ENCODE measurements at places on chromosomes 7 and 10.

- DNase-seq, result no peak
These were observed 28.6 kb upstream of the KCNK18 start for GRCh38 chr10:117168729-117169128.

DNA sequence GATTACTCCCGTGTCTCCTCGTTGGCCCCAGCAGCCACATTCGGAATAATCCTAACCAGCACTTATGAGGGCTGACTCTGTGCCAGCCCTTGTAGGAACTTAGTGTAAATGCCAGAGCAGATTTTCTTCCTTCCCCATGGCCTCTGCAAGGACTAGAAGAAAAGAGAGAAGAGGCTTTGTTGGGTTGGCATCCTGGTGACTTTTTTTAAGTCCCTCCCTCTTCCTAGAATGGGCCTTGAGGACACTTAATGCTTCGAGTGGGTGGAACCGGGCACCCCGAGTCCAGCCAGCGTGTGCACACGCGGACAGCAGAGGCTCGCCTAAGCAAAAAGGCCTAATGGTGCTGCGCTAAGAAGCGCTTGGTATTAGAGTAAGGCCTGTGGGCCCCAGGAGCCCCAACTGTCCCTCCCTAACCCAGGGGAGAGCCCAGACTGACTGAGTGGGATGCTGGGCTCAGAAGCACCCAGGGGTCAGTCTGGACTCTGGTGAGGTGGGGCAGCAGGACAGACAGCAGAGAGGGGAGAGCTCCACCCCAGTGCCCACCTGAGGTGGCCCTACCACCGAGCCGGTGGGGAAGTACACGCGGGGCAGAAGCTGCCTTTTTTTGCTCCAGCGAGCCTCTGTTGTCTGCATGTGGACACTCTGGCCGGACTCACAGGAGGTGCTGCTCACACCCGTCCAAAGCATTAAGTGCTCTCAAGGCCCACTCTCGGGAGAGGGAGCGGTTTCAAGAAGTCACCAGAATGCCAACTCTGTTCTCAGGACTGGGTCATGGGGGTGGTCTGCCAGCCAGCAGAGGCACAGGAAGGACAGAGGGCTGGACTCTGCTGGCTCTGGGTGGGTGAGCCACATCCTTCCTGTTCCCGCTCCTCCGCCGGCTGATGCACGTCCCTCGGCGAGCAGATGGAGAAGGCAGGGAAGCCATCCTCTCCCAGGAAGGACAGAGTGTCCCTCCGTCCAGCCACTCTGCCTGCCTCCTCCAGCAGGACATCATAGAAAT lies 12.5 kb downstream of the ITPRIP start:
- DNase-seq, result no peak

- DNase-seq, result no peak
These were observed 12.0 kb upstream of the BTBD16 start for GRCh38 chr10:122259075-122259466.

- DNase-seq, result no peak
These were observed 334.9 kb upstream of the KMT2E start for GRCh38 chr7:104679085-104679484.

GRCh38 chr7:139596626-139597025 lies 73.1 kb downstream of the CLEC2L start:
- no peak for DNase-seq

DNA sequence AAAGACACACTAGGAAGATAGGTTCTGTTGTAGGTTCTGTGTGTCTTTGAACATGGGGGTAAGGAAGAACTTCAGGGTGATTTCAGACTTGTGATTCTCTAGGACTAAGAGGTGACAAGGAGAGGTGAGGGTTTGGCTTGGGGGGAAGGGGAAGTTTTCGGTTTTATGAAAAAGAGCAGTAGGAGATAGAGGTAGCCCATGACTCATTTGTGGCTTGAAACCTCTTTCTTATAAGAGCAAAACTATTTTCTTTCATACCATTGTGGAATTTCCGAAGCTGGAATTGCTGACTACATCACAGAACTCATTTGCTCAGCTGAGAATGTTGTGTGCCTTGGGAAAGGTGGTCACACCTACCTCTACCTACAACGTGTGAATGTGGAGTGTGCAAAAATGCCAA lies 39.6 kb upstream of the IKZF1 start:
- DNase-seq, result no peak

- peak; percentile 12 for DNase-seq
These were observed 452 bp upstream of the RPP30 start for GRCh38 chr10:90871279-90871765.

GRCh38 chr7:26192485-26193087 lies 8.0 kb downstream of the HNRNPA2B1 start:
- no peak for DNase-seq

DNA sequence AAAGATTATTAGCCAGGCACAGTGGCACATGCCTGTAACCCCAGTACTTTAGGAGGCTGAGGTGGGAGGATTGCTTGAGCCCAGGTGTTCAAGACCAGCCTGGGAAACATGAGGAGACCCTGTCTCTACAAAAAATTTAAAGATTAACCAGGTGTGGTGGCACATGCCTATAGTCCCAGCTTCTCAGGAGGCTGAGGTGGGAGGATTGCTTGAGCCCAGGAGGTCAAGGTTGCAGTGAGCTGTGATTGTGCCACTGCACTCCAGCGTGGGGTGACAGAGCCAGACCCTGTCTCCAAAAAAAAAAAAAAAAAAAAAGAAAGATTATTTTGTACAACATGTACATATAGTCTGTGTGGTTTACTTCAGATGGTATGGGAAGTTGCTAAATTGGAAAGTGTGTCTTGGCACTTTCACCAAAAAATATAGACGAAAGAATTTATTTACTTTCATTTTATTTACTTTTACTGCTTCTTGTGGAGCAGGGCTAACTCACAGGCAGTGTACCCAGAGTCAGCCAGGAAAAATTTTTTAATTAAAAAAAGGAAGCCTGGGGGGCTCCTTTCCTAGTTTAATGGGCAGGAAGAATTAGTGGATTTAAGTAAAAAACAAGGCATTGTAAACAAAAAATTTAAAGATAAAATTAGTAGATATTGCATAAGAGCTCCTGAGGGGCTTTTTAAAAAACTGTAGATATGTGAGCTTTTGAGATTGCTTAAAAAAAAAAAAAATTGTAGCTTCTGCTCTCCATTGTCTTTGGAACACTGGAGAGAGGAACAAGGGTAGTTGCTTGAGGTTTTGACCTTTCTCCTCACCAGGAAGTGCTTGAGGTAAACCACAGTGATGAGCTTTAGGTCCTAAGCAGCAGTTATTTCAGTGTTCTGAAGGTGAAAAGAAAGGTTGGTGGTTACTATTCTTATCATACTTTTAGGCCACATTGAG lies 44.6 kb upstream of the VDAC2 start:
- DNase-seq, result no peak

- DNase-seq, result no peak
These were observed 14.0 kb upstream of the SLC18A2 start for GRCh38 chr10:117226813-117227451.

GRCh38 chr7:24472093-24472492 lies 101.2 kb upstream of the PALS2 start:
- no peak for DNase-seq

- DNase-seq, result no peak
These were observed 315.3 kb downstream of the TYW1 start for GRCh38 chr7:67311901-67312300.

- DNase-seq, result no peak
These were observed 31.5 kb downstream of the MBL2 start for GRCh38 chr10:52740913-52741675.

DNA sequence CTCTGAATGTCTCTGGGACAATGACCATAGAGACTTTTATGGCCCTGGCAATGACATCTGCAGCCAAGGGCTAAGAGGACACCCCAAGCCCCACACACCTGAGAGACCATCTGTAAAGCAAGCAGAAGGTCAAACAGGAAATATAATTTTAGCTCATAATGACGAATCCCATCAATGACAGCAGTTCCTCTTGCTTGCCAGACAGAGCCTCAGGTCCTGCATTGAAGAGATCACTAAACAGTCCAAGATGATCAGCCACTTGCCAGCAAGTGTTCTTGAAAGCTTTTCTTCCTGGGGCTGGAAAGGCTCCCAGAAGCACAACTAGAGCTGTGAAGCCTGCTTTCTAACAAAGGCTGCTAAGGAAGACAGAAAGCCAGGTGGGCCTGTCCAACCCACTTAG lies 993.7 kb upstream of the AUTS2 start:
- DNase-seq, result no peak

- no peak for DNase-seq
These were observed at the start of gene KAZALD1 for GRCh38 chr10:101061624-101062231. Gene KAZALD1, plus strand, starts transcription at chr10:101061989. Its CDS starts 604 bp downstream, at chr10:101062593.

DNA sequence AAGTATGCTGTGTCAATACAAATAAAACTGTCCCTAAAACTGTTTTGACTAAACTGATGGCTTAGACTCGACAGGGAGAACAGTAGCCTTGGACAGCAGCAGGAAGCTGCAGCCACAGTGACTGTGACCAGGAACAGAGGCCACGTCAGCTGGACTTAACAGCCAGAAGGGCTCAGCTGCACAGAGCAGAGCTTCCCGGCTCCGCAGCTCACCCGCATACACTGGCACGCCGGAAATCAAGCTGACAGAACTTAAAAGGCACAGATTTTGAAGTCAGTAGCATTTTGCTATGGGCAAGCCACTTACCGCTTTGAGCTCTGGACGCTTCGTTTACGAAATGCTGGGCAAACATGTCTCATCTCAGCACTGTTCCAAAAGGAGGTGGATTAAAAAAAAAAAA lies 769.7 kb upstream of the AUTS2 start:
- no peak for DNase-seq

- no peak for DNase-seq
These were observed 4.4 kb downstream of the CDK6 start for GRCh38 chr7:92831716-92832533.

DNA sequence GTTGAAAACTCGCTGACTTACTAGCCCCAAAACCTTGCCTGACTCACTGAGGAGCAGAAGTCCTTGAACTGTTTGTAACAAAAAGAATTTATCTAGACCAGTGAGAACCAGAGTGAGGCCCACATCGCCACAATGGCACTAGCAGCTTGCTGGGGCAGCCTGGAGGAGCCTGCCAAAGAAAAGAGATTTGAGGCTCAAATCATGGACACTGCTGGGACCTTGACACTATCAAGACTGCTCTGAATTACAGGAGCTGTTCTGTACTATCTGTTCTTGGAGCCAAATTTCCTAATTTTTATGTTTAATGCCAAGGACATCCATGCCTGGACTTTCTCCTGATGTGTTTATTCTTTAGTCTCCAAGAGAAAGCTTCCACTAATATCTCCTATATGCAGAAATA lies 82.0 kb upstream of the JCAD start:
- no peak for DNase-seq

GRCh38 chr10:26739071-26739631 lies 41.6 kb downstream of the PDSS1 start:
- DNase-seq, result no peak

DNA sequence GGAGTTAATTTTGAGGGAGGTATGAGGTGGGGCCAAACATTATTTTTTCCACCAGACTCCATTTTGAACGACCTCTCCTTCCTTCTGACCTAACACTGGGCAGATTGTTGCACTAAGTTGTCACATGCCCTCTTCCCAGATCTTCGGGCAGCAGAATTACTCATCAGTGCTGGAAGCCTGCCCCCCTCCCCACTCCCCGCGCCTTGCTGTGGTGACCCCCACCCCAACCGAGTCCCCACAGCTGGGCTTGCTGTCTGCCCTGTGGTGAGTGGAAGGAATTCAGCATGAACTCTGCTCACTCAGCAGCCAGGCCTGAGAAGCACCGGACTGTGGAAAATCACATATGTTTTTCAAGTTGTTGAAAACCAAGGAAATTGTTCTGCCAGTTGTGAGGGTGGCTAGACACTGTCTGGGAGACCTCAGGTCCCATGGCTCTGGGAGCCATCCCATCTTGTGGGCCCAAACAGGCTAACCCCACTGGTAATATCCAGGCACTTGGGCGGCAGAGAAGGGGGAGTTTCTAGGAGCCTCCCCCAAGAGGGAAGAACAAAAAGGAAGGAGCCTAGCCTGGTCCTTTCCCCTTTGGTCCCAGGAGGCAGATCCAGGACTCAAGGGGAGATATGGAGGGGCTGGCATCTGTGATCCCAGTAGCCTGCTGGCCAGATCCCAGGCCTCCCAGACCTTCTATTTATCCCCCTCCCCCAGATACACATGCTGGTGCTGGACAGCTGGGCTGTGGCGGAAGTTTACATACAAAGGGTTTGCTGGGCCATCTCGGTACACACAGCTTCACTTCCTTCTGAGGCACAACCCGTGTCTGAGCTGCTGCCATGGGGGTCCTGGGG lies 3.5 kb upstream of the AEBP1 start:
- DNase-seq, result no peak

GRCh38 chr10:24119896-24120295 lies 89.0 kb upstream of the KIAA1217 start:
- no peak for DNase-seq

- DNase-seq, result no peak
These were observed 16.0 kb downstream of the CCDC71L start for GRCh38 chr7:106644999-106645398.

GRCh38 chr10:31384589-31384949 lies 65.6 kb downstream of the ZEB1 start:
- DNase-seq, result no peak

- no peak for DNase-seq
These were observed 54.1 kb upstream of the PRKG1 start for GRCh38 chr10:51020200-51020599.

DNA sequence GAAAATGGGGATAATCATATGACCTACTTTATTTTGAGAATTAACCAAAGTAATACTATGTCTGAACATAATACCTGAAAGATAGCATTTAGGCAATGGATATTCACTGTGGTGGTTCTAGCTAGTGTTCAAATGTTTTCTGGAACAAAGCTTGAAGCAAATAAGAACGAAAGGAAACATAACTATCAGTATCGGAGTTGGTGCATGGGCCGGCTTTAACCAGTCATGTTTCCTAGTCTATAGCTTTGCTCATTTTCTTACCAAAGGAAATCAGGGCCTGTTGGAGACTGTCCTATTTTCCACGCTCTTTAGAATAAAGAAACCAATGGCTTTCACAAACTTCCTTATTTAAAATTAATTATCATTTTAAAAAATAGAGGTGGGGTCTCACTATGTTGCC lies 8.9 kb downstream of the IL2RA start:
- DNase-seq, result no peak

GRCh38 chr7:92282930-92283329 lies 37.2 kb downstream of the ANKIB1 start:
- no peak for DNase-seq

GRCh38 chr10:9957351-9957750 lies 1060.3 kb upstream of the CELF2 start:
- no peak for DNase-seq

GRCh38 chr7:105289704-105290103 lies 99.0 kb downstream of the SRPK2 start:
- no peak for DNase-seq

DNA sequence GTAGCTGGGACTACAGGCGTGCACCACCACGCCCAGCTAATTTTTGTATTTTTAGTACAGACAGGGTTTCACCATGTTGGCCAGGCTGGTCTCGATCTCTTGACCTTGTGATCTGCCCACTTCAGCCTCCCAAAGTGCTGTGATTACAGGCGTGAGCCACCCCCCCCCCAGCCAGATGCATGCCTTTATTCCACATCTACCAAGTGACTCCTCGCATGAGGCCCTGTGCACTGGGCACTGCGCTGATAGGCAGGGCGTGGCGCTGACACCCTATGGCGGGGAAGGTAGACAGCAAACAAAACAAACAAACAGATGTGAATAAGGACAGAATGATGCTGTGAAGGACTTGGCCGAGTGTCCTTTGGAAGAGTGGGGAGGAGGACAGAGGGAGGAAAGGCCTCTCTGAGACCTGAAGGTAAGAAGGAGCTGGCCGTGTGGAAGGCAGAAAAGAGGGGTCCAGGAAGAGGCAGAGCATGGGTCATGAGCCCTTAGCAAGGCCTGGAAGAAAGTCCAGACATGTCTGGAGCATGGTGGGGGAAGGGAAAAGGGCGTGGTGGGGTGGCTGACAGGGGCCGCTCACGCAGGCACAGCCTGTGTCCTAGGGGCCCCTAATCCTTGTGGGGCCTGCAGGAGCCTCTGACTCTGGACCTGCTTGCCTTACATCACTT lies 47.5 kb upstream of the CACUL1 start:
- no peak for DNase-seq
